T-helper 17 cell (primary cell): ENCODE measurements at places on chromosomes 12 and 14.

DNA sequence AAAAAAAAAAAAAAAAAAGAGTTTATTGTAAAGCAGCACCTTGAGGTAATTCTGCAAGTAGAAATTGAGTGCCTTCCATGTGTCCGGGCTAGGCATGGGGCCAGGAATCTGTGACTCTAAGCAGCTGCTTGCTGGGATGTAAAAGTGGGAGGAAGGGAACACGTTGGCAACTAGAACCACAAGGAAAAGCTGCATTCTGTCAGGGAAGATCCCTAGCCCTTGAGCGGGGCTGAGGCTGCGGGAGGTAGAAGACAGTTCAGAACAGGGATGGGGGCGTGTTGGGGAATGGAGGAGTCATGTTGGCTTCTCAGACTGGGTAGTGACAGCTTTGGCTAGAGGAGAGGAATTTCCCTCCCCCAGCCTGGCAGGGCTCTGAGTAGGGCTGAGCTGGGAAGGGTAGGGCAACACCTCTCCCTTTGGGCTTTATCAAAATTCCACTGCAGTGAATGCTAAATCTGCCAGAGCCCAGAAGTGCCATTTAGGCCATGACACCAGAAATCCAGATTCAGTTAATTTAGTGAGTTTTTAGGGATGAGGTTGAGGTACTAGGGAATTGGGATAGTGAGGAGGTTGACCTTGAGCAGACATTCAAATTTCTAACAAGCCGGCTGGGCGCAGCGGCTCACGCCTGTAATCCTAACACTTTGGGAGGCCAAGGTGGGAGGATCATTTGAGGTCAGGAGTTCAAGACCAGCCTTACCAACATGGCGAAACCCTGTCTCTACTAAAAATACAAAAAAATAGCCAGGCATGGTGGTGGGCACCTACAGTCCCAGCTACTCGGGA is 3.4 kb upstream of the TRAFD1 start:
- no peak for DNase-seq

DNA sequence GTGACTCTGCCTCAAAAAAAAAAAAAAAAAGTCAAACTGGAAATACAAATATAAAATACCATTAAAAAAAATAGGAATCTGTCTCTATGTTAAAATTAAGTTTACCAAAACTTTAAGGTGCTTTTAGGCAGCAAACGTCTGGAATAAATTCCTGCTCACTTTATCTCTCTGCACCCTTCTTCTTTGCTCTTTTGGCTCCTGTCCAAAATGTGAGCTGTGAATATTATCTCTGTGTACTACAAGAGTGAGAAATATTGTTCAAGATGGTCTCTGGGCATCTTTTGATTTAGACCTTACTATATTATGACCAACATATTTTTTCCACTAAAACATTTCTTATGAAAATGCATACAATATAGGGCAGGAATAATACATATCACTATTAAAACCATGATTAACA is 63.7 kb downstream of the PUS7L start:
- no peak for DNase-seq

- no peak for DNase-seq
These were observed 22.8 kb downstream of the GNG2 start for GRCh38 chr14:51883232-51883631.

GRCh38 chr12:107356266-107356936 is 263.1 kb upstream of the CRY1 start:
- no peak for DNase-seq

DNA sequence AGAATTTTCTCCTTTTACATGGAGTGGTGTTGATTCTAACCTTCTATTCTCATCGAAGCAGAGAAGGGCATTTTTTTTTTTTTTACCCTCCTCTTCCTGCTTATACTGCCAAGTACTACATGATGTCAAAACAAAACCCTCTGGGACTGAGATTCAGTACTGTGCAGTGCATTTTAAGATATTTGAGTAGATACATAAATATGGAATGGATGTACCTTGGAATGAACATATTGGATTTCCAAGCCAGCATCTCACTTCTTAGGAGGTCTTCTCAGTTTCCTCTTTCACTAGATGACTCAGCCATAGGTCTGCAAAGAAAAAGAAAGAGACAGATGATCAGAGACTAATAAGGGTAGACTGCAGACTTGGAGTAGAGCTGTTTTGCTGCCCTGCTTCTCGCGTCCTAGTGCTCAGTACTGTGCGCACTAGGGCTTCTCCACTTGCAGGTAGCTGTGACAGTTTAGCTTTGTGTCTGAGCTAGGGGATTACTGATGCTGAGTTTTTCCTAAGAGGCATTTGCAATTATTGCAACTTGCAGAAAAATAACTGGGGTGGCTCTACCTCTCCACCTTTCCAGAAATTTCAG is 20.4 kb downstream of the TPH2 start:
- no peak for DNase-seq

DNA sequence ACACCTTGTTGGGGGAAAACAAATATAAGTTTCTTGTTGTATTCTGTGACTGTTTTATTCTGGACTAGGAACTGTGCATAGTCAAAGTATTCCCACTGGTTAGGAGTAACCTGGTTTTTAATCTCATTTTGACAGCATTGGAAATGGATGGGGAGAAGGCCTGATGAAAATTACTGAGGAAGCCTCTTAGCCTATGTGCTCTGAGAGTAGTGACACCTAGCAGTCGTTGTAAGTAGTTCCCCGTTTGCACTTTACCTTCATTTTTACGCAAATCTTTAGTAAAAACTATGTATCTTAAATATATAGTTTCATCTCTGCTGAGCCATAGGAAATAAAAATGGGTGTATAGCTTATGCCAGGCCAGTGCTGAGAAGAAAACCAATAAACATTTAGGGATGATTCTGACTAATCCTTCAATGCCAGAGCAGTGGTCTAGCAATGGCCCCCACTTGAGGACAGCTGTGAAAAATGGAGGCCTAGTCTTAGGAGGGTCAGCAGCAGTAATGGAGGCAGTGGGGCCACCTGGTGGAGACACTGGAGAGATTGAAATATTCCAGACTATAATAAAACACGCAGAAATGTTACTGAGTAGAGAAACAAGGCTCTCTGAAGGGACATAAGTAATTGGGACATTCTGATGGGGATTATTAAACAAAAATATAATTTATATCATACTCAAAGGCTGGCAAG is 133.2 kb upstream of the NOVA1 start:
- no peak for DNase-seq
